ENCODE measurements at places on chromosomes 2 and 18.

- DNase-seq = no peak
These were observed 239.6 kb downstream of the TDRD15 start for GRCh38 chr2:21363364-21363763.

DNA sequence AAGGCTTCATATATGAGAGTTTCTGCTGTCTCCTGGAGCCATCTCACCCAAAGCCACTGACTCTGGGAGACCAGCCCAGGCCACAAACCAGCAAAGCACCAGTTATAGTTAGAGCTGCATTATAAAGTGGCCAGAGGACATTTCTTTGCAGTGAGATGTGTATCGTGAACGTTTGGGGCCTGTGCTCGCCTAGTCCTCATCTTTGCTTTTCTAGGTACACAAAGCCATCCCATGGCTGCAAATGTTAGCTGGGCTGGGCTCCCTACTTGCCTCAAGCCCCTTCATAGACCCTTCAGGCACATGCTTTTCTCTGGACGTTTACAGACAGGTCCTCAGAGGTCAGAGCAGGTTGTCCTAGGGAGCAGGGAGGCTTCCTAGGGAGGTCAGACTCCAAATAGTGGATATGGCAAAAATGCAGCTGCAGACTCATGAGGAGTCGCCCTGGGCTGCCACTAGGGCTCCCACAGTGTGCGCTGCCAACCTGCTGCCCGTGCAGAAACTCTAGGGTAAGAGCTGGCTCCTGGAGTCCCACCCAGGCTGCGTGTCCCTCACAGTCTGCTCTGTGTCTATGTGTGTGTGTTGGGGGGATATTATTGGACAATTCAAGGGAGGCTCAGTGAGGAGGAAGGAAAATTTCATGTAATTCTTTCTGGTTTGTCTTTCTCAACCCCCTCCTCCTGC, 141.0 kb downstream of the RPIA start:
- DNase-seq = no peak

- DNase-seq = no peak
These were observed 416.2 kb downstream of the IRS1 start for GRCh38 chr2:226383461-226383860.

- DNase-seq = no peak
These were observed 6.5 kb downstream of the PLEK start for GRCh38 chr2:68371581-68371980.

GRCh38 chr2:36912695-36913094, 53.6 kb downstream of the STRN start:
- DNase-seq = no peak

- DNase-seq = no peak
These were observed 15.4 kb downstream of the CPLX4 start for GRCh38 chr18:59303006-59303405.

DNA sequence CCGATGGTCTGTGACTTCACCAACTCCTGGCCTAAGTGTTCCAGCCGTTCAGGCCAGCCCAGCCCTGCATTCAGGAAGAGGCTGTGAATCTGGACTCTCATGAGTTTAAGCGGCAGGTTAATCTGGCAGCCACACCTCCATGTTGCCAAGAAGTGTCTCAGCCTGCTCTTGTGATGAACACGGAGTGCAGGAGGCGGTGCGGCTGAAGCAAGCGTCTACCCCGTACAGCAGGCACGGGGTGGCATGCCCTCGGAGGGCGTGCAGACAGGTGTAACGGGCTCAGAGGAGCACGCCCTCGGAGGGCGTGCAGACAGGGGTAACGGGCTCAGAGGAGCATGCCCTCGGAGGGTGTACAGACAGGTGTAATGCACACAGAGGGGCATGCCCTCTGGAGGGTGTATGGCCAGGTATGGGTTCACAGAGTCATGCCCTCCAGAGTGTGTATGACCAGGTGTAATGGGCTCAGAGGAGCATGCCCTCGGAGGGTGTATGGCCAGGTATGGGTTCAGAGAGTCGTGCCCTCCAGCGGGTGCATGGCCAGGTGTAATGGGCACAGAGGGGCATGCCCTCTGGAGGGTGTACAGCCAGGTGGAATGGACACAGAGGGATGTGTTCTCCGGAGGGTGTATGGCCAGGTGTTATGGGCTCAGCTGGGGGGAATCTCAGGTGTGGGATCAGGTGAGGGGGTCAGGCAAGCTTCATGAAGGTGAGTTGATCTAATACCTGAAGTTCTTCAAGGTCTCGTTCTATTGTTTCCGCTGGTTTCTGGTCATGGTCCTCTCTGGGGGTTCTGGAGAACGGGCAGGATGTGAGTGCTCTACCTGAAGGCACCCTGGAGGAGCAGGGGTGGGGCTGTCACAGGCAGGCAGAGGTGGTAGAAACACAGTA, 22.6 kb downstream of the CROCC2 start:
- DNase-seq = no peak

DNA sequence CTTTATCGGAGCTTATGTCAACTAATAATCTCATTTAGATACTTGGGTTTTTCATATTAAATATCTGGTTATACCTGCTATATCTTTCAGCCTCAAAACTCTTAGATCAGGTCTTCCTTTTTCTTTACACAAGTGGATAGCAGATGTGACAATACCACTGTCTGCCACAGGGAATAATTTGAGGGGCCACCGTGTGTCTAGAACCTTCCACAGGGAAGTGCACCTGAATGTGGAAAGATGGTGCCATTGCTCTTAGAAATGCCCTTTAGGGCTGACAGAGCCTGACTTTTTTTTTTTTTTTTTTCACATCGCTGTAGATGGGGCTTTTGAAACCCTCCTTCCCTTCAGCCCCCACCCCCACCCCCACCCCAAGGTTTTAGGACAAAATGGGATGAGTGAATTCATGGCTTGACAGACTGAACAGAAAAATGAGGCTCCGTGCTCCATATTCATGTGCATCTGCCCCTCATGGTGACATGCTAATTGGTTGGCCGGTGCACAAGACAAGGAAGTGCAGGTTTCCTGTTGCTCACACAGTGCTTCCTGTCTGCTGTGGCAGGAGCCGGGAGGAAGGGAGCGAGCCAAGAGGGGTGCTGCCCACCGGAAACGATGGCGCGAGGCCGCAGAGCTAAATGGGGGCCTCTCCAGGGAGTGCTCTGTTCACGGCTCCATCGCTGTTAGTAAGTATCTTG, 246.0 kb downstream of the LDLRAD4 start:
- DNase-seq = peak; percentile 91

- no peak for DNase-seq
These were observed 755 bp upstream of the ATP9B start for GRCh38 chr18:79068341-79068936.
